AG04450 (cell line): ENCODE measurements at places on chromosomes 2 and 18. TPM values are rescaled to one million over a fixed set of nuclear protein-coding genes. Genes with fewer than 3 reads are reported as not detected.

DNA sequence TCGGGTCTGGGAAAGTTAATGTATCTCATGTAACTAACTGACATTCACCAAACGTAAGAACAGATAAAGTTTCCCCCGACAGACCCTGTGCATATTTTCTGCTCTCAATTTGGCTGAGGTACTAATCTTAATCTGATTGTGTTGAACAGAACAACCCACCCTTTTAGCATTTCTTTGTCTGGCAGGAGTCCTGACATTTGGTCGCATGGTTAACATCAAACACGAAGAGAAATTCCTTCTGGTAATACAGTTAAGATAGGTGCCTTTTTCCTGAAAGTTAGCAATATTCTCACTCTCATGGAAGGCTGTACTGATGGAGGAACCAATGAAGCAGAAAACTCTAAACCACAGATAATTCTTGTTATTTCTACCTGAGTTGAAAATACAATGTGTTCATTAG is 520.8 kb downstream of the PARD3B start:
- DNase-seq: no peak

DNA sequence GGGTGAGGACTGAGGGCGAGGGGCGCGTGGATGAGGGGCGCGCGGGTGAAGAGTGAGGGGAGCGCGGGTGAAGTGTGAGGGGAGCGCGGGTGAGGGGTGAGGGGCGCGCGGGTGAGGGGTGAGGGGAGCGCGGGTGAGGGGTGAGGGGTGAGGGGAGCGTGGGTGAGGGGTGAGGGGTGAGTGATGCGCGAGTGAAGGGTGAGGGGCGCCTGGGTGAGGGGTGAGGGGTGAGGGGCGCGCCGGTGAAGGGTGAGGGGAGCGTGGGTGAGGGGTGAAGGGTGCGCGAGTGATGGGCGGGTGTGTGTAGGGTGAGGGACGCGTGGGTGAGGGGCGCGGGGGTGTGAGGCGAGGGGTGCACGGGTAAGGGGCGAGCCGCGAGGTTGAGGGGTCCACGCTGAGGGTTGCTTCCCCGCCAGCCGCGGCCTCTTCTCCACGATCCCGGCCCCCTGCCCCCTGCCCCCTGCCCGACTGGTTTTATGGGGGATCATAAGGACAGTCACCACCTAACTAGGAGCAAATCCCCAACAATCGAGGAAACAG is 1.1 kb upstream of the SLC66A2 start:
- no peak for DNase-seq

The ZNF519 gene
- polyA plus RNA-seq: 2.5 and 2.7 TPM in 2 replicates

The ZNF521 gene
- polyA plus RNA-seq: 25.9 and 27.4 TPM in 2 replicates

The CYS1 gene
- 0.12 and 0.24 TPM in 2 replicates for polyA plus RNA-seq
